ENCODE measurements at places on chromosomes 4 and X.
A peak's percentile ranks its signal among the peaks of the same experiment; 100 is the strongest.

- no peak for DNase-seq
Measured at GRCh38 chr4:28250646-28251045, 1390.0 kb downstream of the STIM2 start.

- DNase-seq = no peak
Measured at GRCh38 chr4:56972809-56973208, 4.6 kb downstream of the NOA1 start.

- DNase-seq = no peak
Measured at GRCh38 chrX:16966752-16967448, 20.4 kb downstream of the REPS2 start.

GRCh38 chrX:133594156-133594555, 178.9 kb upstream of the GPC4 start:
- no peak for DNase-seq

DNA sequence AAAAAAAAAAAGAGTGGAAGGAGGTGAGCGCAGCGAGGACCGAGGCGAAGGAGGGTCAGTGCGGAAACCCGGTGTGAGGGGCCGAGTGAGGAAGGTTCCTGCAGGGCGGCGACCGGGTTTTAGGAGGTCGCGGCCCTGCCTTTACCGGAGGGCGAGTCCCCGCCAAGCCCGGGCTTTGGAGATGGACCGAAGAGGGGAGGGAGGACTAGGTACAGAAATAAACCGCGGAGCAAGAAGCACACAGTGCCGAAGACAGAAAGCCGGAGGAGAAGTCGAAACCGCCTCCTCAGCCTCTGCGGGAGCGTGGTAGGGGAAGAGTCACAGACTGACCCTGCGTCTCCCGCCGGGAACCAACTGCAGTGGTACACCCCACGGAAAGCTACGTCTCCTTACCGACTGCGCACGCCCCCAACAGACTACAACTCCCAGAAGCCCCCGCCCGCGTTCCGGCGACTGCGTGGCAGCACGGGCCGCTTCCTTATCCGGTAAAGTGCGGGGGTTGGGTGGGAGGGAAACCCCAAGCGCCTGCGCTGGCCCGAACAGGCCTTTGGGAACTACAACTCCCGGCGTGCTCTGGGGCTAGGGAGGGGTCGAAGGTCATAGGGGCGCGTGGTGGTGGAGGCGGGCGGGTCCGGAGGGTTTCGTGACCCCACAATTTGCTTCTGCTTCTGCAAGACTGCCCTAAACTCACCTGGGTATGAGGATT, at the start of gene NFXL1:
Gene NFXL1 (minus strand): TSS at position 364 of the 706 bp plus-strand sequence. CDS start 380 bp downstream, outside the sequence.
- peak; percentile 77 for DNase-seq

DNA sequence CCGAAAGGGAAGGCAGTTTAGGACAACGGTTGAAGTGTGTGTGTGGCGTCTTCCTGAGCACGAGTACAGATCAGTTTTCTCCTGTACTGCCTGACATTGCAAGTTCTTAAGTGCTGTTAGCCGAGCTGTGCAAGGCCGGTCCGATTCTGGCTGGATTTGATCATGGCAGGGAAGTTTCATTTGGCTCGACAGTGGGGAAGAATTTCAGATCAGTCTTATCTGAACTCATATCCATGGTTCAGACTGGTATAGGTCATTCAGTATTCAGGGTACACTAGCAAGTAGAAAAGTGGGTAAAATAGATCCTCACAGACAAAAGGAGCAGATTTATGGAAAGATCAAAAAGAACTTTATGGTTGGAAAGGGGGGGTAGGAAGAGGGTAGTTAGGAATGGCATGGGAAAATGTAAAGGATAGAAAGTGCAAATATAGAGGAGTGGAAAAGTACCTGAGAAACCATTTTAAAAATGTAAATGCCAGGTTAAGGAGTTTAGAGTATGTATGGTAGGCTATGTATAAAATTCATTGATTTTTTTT, 716 bp downstream of the THAP9 start:
- DNase-seq = no peak

DNA sequence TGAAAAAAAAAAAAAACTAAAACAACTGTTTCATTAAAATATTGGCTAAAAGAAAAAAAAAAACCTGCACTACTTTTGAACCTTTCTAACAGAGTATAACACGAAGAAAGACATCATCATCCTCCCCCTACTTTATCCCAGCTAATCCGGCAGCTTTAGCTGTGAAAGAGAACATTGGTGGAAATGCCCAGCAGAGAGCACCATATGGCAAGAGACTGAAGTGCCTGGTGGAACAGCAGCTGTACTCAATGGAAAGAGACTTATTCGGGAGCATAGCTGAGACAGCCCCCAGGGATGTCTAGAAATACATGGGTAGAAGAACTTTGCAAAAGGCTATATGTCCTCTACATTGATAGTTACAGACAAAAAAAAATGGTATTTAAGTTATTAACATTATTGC, 30.3 kb downstream of the STPG2 start:
- DNase-seq = no peak

GRCh38 chr4:139017861-139018260, 2.3 kb downstream of the NOCT start:
- no peak for DNase-seq

- DNase-seq = no peak
Measured at GRCh38 chr4:90025248-90025647, 101.9 kb upstream of the CCSER1 start.

- DNase-seq = no peak
Measured at GRCh38 chrX:17038681-17039161, 92.3 kb downstream of the REPS2 start.
